Panc1 (cell line): ENCODE measurements at places on chromosomes 16 and 17. TPM values are rescaled to one million over a fixed set of nuclear protein-coding genes. Genes with fewer than 3 reads are reported as not detected.

Gene ZSWIM7
- total RNA-seq, result 17.5 TPM

Gene PTGES3L
- 0.74 TPM for total RNA-seq

Gene UBTF
- total RNA-seq, result 116 TPM

Gene PLA2G10
- total RNA-seq, result 0.23 TPM

Gene TBC1D3E
- not detected for total RNA-seq

Gene B3GNT9
- total RNA-seq, result 11.5 TPM

Gene TRIM25
- total RNA-seq, result 73.2 TPM

Gene OTOP2
- not detected for total RNA-seq

Gene PIK3R6
- total RNA-seq, result not detected

- peaks cover 3% of the 10 kb centered on the region; the same call in 1 of the 2 replicates for H3K4me1 ChIP-seq
- H3K36me3 ChIP-seq, result no peaks in the 10 kb centered on the region
- H3K4me3 ChIP-seq, result no peak overlapping the region
- DNase-seq, result no peak
- no peak overlapping the region for H3K27ac ChIP-seq
Measured at GRCh38 chr16:1794221-1794871, 841 bp upstream of the IGFALS start.

DNA sequence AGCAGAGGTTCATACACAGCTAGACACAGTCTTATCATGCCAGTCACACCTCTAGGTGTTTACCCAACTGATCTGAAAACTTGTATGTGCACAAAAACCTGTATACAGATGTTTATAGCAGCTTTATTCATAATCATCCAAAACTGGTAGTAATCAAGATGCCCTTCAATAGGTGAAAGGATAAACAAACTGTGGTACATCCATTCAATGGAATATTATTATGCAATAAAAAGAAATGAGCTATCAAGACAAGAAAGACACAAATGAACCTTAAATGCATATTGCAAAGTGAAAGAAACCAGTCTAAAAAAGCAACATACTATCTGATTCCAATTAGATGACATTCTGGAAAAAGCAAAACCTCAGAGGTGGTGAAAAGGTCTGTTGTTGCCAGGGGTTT lies 47.6 kb upstream of the CNEP1R1 start:
- no peaks in the 10 kb centered on the region for H3K4me1 ChIP-seq
- H3K4me3 ChIP-seq, result no peak overlapping the region
- no peaks in the 10 kb centered on the region for H3K27me3 ChIP-seq
- no peak for DNase-seq
- no peak overlapping the region for H3K27ac ChIP-seq

- H3K4me1 ChIP-seq, result no peaks in the 10 kb centered on the region
- H3K4me3 ChIP-seq, result no peak overlapping the region
- H3K27ac ChIP-seq, result no peak overlapping the region
- no peaks in the 10 kb centered on the region for H3K27me3 ChIP-seq
- DNase-seq, result no peak
- H3K36me3 ChIP-seq, result peaks cover 4% of the 10 kb centered on the region; the same call in 1 of the 2 replicates
Measured at GRCh38 chr17:624341-624860, 90.2 kb downstream of the VPS53 start.

- H3K4me3 ChIP-seq, result no peak overlapping the region
- peaks cover 9% of the 10 kb centered on the region; the same call in 1 of the 2 replicates for H3K36me3 ChIP-seq
- H3K27ac ChIP-seq, result no peak overlapping the region
- H3K27me3 ChIP-seq, result no peaks in the 10 kb centered on the region
Measured at GRCh38 chr17:81059026-81059425, 24.1 kb downstream of the BAIAP2 start.

- no peak for DNase-seq
- peaks cover 8% of the 10 kb centered on the region; the same call in 1 of the 2 replicates for H3K4me1 ChIP-seq
- H3K27ac ChIP-seq, result no peak overlapping the region; the same call in 1 of the 2 replicates
- peaks cover 49% of the 10 kb centered on the region for H3K36me3 ChIP-seq
Measured at GRCh38 chr16:11848842-11849241, 2.5 kb downstream of the RSL1D1 start.

- H3K4me3 ChIP-seq, result no peak overlapping the region
- DNase-seq, result no peak
- H3K36me3 ChIP-seq, result no peaks in the 10 kb centered on the region
- H3K4me1 ChIP-seq, result no peaks in the 10 kb centered on the region
Measured at GRCh38 chr16:64878940-64879339, 242.9 kb downstream of the CDH11 start.

DNA sequence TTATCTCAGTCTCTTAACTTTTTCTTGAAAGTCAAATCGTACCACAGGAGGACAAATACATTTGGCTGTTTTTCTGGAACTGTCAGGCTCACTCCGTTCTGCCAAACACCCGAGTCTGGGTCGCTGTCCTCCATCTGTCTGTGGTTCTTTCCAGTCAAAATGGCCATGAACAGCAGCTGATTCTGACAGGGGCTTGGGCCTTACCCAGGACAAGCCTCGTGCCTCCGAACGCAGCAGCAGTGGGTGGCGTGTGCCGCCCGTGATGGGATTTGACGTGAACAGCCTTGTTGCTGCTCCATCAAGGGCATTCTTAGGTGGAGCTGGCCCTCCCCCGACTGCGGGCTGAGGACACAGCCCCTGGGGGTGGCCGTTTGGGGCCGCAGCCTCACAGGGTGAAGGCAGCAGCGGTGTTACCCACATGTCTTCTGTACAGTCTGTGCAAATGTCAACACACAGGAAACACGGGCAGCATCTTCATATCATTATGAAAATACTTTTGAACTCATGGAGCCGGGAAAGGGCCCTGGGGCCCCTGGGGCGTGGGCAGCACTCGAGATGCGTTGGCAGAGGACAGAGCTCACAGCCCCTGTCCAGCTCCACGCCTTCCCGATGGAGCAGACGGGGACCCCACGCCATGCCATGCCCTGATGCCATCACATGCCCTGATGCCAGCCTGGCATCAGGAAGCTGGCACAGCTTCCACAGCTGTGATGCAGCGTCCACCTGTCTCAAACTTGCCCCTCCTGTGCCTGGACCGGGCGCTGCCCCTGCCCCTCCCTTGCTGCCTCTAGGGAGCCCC lies 8.6 kb upstream of the ACSF3 start:
- no peaks in the 10 kb centered on the region for H3K27me3 ChIP-seq
- no peak overlapping the region for H3K27ac ChIP-seq
- DNase-seq, result no peak
- H3K4me3 ChIP-seq, result no peak overlapping the region

- H3K4me1 ChIP-seq, result no peaks in the 10 kb centered on the region
- no peaks in the 10 kb centered on the region for H3K27me3 ChIP-seq
- no peaks in the 10 kb centered on the region for H3K36me3 ChIP-seq
- H3K27ac ChIP-seq, result no peak overlapping the region
Measured at GRCh38 chr16:55568207-55568606, 1.7 kb downstream of the CAPNS2 start.

GRCh38 chr17:65389426-65389825 lies 172.0 kb downstream of the AXIN2 start:
- no peak for DNase-seq
- no peak overlapping the region for H3K4me3 ChIP-seq
- no peak overlapping the region for H3K27ac ChIP-seq
- H3K36me3 ChIP-seq, result no peaks in the 10 kb centered on the region
- no peaks in the 10 kb centered on the region; the same call in 1 of the 2 replicates for H3K27me3 ChIP-seq

GRCh38 chr17:49403514-49404289 lies 11.0 kb downstream of the PHB1 start:
- peaks cover 24% of the 10 kb centered on the region for H3K36me3 ChIP-seq
- no peak overlapping the region for H3K4me3 ChIP-seq
- H3K27me3 ChIP-seq, result no peaks in the 10 kb centered on the region
- 0 out of 2 replicates have a peak, but pooled peaks cover 4% of the 10 kb centered on the region for H3K4me1 ChIP-seq

DNA sequence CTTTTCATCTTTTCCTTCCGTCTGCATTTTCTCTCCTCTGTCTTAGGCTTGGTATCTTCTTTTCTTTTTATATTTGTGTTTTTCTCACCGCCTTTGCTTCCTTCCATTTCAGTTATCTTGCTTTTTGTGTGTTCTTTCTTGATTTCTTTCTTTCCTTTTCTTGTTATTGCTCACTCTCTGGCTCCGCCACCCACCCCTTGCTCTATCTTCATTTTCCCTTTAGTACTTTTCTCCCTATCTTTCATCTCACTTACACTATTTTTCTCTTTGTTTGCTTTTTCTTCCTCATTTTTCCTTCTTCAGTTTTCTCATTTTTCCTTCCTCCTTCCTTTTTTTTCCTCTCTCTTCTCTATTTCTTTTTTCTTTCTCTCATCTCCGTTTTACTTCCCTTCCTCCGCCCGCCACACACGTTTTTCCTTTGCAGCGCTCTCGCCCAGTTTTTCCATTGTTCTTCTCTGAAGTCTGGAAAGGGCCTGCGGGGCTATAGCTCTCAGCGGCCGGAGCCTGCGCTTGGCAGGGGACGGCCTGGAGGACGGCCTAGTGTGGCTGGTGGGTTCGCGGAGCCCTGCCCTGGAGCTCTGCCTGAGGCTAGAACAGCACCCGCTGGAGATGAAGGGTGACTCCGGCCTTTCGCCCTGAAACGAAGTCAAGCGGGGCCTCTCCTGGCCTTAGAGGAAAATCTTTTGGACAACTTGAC lies 5.2 kb upstream of the HOXB13 start:
- peaks cover 3% of the 10 kb centered on the region; the same call in 1 of the 2 replicates for H3K4me1 ChIP-seq
- H3K27me3 ChIP-seq, result no peaks in the 10 kb centered on the region; the same call in 1 of the 2 replicates
- no peaks in the 10 kb centered on the region for H3K36me3 ChIP-seq
- no peak overlapping the region for H3K4me3 ChIP-seq
- no peak overlapping the region for H3K27ac ChIP-seq

DNA sequence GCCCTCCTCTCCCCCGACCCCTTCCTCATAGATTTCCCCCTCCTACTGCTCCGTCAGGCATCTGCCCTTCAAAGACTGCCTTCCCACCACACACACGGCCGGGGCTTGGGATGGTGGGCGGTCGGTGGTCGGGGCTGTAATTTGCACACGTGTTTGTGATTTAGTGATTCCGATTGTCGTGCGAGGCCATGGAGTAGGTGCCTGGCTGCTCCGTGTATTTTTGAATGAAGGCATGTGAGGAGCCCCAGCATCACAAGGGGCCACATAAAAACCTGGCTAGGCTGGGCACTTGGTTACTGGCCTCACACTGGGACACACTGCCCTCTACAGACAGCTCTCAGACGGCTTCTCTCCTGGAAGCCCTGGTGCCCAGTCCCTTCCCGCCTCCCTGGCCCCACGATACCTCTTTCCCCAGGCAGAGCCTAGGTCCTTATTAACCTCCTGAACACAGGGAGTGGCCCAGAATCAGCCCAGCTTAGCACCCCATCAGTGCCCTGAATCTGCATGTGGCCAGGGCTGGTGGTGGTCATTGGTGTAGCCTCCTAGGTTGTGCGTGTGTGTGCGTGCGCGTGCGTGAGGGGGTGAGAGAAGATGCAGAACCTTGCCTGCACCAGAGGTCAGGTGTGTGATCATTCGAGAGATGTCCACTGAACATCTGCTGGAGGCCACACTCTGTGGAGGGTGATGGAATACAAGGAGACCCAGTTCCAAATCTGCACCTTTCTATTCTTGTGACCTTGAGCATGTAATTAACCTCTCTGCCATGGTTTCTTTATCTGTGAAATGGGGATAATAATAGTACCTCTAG lies 1.3 kb upstream of the SOCS1 start:
- no peaks in the 10 kb centered on the region for H3K36me3 ChIP-seq
- H3K4me3 ChIP-seq, result peak overlapping the region; percentile 78
- H3K27ac ChIP-seq, result no peak overlapping the region
- no peaks in the 10 kb centered on the region for H3K27me3 ChIP-seq
- peaks cover 15% of the 10 kb centered on the region for H3K4me1 ChIP-seq

DNA sequence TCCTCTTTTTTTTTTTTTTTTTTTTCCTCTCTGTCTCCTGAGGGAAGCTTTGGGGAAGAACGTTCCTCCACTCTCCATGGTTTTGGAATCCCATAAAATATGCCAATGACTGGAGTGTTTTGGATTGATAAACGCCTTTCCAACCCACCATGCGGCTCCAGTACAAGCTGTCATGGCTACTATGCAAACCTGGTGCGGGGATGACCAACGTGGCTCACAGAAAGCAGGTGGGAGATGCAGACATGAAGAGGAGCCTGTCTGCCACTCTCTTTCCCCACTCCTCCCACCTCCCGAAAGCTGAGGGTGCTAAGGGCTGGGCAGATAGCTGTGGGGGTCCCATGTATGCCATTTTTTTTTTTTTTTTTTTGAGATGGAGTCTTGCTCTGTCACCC lies 69.9 kb upstream of the SEC14L1 start:
- H3K27me3 ChIP-seq, result no peaks in the 10 kb centered on the region
- no peak for DNase-seq
- H3K4me1 ChIP-seq, result no peaks in the 10 kb centered on the region
- H3K27ac ChIP-seq, result no peak overlapping the region
- no peaks in the 10 kb centered on the region for H3K36me3 ChIP-seq
- no peak overlapping the region for H3K4me3 ChIP-seq

DNA sequence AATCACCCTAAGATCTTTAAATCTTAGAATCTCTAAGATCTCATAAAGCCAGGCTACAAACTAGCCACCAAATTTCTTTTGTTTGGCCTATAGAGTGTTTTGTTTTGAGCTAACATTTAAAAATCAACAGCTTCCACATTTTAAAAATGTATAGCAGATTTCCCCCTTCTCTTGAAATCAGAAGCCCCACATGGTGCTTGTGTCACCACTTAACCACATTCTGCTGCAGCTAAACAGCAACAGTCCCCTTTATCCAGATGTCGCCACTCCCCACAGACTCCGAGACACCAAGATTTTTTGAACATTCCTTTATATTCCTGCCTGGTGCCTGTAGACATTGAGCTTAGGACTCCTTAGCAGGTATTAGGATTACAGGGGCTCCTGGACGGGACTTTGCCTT lies 16.0 kb downstream of the GUCY2D start:
- no peak overlapping the region for H3K27ac ChIP-seq
- DNase-seq, result no peak
- no peak overlapping the region for H3K4me3 ChIP-seq
- H3K4me1 ChIP-seq, result no peaks in the 10 kb centered on the region
- H3K27me3 ChIP-seq, result no peaks in the 10 kb centered on the region

GRCh38 chr17:1896243-1897104 lies 66.7 kb downstream of the RPA1 start:
- peaks cover 11% of the 10 kb centered on the region for H3K36me3 ChIP-seq
- no peaks in the 10 kb centered on the region for H3K27me3 ChIP-seq
- no peak overlapping the region for H3K4me3 ChIP-seq
- H3K27ac ChIP-seq, result no peak overlapping the region
- no peaks in the 10 kb centered on the region for H3K4me1 ChIP-seq
- DNase-seq, result no peak

- no peak overlapping the region for H3K27ac ChIP-seq
- no peaks in the 10 kb centered on the region for H3K4me1 ChIP-seq
- peak; percentile 10 for DNase-seq
- no peaks in the 10 kb centered on the region for H3K27me3 ChIP-seq
Measured at GRCh38 chr16:63461248-63461841, 1425.1 kb upstream of the CDH8 start.

DNA sequence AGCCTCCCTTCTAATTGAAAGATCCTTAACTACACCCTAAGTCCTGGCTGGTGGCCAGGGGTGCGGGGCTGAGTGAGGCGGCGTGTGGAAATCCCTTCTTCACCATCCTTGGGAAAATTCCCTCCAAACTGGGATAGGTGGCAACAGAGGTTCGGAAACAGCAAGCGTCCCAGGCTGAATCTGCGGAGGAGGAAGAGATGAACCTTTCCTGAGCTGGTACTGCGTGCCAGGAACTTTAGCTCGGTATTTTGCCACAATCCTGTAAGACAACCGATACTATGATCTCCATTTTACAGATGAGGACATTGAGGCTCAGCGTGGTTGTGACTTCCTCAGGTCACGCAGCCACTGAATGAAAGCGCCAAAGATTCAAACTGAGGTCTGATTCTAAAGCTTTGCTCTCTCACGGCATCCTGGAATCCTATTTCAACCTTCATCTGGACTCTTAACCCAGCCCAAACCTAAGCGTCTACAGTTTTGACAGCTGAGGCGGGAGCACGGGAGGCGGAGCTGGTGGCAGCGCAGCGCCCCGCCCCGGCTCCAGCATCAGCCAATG lies 583 bp upstream of the CYLD start:
- H3K36me3 ChIP-seq, result no peaks in the 10 kb centered on the region
- no peaks in the 10 kb centered on the region for H3K4me1 ChIP-seq
- H3K27me3 ChIP-seq, result no peaks in the 10 kb centered on the region
- DNase-seq, result no peak
- H3K4me3 ChIP-seq, result peak overlapping the region; percentile 65
